ENCODE measurements at places on chromosomes 6 and 20.

- no peak for DNase-seq
Measured at GRCh38 chr6:134948691-134949090, 1.2 kb downstream of the ALDH8A1 start.

DNA sequence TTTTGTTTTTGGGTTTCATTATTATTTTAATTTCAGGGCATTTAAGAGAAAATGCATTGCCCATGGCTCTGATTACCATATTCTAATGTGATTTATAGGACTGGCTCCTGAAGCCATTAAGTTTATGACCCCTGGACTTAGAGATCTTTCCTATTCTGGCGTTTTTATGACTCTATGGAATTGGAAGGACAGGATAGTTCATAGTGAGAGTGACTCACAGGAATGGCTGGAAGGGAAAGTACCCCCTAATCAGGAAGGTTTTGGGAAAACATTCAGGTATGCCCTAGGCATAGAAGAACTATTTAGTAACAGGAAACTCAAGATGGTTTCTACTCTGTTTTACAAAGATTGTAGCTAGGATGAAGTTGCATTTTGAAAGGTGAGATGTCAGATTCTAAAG lies 108.6 kb upstream of the SLC2A12 start:
- DNase-seq: no peak

- DNase-seq: no peak
Measured at GRCh38 chr20:61938839-61939690, 126.6 kb downstream of the TAF4 start.

- no peak for DNase-seq
Measured at GRCh38 chr6:17347012-17347411, 46.4 kb upstream of the CAP2 start.

GRCh38 chr6:130862370-130862769 lies 35.2 kb downstream of the SMLR1 start:
- DNase-seq: no peak

DNA sequence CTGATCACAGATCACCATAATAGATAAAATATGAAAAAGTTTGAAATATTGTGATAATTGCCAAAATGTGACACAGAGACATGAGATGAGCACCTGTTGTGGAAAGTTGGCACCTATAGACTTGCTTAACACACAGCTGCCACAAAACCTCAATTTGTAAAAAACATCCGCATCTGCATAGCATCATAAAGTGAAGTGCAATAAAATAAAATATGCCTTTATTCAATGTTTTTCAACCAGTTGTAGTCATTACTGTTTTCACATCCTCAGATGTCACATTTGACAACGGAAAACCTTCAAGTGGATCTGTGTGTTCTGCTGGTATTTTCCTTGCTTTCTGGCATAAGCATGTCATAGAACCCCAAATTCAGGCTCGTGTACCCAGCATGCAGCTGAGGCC lies 50.2 kb upstream of the IFNGR1 start:
- DNase-seq: no peak

DNA sequence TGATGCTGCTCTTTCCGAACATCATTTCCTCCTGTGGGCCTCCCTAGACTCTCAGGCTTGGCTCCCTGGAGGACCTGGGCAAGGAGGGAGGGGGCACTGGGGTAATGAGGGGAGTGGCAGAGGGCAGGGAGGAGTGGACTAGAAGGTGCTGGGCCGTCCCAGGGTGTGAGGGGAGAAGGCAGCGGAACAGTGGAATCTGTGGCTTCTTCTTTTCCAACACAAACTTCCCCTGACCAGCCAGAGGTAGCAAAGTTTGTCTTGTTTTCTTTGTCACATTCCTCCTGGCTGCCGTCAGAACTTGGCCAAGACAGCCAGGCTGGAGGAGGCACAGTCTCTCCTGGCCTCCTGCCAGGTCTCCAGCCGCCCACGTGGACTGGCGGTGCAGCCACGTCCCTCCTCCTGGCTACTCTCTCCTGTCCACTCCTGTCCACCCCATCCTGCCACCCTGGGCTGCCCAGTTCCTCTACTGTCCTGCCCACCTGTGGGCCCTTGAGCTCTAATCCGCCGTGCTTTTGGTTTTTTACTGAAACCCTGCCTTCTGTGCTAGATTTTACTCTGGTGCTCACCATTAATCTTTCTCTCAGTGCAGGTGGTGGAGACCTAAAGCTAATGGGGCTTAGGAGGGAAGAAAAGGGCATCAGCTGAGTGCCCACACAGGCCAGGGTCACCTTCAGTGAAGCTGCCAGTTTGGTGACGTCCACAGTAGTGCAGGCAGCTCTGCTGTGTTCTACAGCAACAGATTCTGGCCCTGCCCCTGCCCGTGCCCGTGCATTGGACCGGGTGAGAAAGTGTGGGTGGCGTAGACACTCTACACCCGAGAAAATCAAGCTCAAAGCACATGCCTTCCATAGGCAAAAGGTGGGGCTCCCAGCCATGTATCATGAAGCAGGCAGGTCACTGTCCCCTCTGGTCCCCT lies 2.8 kb upstream of the CDSN start:
- peak; percentile 44 for DNase-seq

GRCh38 chr6:159682295-159682694 lies 10.7 kb downstream of the SOD2 start:
- no peak for DNase-seq

- peak; percentile 67 for DNase-seq
Measured at GRCh38 chr20:45911486-45912343, at the start of gene PLTP. Gene PLTP, minus strand, starts transcription at chr20:45912155. Its CDS starts 703 bp downstream, at chr20:45911452.

DNA sequence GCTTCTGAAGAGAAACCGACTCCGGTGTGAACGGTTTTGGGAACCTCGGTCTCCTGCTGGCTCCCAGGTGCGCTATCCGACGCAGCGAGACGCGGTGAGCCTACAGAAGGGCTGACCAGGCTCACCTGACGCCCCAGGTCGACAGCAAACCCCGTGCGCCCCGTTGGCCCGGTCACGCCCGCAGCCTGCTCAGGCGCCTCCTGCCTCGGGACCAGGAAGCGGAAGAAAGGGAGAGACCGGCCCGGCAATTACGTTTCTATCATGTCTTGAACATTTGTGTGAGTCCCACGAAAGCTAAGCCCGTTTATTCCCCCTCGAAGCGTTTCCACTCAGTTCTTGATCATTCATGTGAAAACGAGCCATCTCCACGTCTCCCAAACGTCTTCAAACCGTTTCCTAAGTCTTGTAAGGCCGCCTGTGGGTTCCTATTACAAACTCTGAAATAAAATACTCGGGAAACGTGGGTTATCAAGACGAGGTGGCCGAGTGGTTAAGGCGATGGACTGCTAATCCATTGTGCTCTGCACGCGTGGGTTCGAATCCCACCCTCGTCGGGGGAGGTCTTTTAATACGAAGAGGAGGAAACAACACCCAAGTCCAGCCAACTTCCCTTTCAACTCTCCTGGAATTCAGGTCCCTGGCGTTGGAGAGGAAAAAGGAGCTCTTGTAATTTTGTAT lies 150.5 kb upstream of the PRSS16 start:
- DNase-seq: no peak

- no peak for DNase-seq
Measured at GRCh38 chr6:111757342-111757741, 115.9 kb downstream of the FYN start.

DNA sequence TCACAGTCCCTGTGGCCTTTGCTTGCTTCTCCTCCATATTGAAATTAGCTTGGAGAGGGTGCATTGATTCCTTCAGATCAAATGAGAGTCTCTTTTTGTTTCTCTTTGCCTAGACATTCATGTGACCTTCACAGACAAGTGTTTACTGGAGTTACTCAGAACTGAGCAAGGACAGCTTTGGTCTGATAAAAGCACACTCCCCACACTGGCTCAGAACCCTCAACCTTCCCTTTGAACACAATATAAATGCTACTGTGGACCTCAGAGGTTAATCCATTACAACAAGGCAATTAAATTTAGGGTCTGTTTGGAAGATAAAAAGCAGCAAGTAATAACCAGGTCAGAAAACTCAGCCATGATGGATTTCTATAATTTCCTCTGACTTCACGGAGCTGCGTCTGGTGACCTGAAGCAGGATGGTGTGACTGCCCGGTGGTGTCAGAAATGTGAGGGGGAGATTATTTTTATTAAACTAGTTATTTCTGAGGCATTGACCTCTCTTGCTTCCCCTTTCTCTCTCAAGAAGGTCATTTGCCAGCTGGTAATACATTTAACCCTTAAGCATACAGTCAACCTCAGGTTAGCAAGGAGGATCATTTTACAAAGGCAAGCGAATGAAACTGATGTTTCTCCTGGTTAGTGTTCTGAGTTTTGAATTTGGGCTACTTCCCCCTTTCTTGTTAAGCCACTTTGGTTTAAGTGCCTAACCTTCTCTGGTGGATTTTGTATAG lies 208.2 kb downstream of the CLIC5 start:
- no peak for DNase-seq

DNA sequence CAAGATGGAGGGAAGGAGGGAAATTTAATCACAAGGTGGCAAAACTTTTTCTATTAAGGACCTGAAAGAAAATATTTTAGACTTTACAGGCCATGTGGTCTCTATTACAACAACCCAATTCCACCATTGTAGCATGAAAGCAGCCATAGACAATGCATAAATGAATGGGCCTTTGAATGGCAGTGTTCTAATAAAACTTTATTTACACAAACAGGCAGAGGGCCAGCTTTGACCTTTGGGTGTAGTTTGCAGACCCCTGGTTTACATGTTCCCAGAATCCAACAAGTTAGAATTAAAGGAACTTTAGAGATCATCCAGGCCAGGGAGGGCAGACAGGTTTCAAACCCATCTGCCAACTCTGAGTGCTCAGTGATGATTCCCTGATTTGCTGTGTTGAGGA lies 95.2 kb downstream of the BANF2 start:
- DNase-seq: no peak

DNA sequence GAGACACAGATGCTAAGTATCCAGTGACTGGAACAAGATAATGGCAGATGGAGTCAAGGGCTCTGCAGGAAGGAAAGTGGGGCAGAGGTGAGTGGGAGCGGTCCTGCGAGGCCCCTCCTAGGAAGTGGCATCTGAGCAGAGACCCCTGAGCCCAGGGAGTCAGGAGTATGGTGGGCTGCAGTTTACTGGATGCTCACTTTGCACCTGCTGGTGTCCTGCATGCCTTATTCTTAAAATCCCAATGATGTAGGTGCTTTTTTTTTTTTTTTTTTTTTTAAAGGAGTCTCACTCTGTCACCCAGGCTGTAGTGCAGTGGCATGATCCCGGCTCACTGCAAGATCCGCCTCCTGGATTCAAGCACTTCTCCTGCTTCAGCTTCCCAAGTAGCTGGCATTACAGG lies 5.6 kb downstream of the CEBPB start:
- no peak for DNase-seq

DNA sequence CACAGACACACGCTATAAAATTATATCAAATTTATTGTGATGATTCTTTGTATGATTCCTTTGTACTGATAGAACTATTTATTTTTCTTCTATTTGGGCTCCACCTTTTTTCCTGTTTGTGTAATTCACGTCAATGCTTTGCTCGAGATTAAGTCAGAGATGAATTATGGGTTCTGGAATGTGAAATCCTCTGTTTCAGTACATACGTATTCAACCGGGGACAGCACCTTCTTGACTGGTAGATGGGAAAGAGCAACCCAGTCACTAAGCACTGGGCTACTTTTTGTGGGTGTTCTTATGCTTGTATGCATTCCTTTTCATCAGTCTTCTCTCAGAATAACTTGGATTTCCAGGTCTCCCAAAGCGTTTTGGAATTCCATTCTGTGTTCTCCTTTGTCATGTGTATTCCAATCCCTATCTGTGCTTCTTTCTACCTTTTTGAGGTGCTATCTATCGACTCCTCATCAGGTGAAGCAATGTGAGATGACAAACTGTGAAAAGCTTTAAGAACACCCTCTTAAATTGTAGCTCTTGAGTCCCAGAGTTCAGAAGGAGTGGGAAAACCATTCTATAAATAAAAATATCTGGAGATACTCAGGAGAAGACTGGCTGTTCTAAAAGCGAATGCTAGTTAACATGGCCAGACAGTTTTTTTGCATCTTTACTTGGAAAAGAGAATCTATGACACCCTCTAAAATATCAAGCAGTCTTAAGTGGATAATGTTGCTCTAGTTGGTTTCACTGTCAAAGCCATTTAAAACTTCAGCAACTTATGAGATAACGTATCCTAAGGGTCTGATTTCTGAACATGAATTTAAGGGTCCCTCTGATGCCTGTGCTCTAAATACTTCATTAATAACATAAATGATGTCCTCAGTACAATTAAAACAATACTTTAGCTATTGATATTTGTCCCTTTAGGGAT lies 197.7 kb upstream of the PREP start:
- DNase-seq: no peak

- peak; percentile 49 for DNase-seq
Measured at GRCh38 chr6:122722746-122723145, 56.8 kb upstream of the FABP7 start.

- DNase-seq: peak; percentile 32
Measured at GRCh38 chr20:43863821-43864544, 50.7 kb upstream of the TOX2 start.

- no peak for DNase-seq
Measured at GRCh38 chr6:8234321-8234720, 132.0 kb upstream of the EEF1E1 start.

DNA sequence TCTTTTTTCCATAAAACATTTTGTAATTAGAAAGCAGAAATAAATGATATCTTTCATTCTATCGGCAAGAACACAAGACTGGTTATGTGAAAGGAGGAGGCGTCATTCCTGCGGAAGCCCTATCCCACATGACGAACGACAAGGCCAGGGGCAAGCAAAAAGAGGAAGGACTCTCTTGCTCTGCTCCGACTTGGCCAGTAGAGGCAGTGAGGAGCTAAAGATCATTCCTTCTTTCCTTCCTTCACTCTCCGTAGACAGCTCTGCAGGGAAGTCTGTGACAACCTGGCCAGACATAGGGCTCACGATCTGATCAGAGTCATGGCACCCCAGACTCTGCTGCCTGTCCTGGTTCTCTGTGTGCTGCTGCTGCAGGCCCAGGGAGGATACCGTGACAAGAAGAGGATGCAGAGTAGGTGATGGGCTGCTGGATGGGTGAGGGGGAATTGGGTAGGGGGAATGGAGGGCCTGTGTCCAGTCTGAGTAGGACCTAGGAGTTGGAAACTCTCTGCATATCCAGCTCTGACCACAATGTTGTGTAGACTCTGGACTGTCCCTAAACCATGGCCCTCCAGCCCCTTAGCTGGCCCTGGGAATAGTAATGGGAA lies at the start of gene WFDC10A:
Gene WFDC10A, plus strand, starts transcription at position 244 of the 605 bp plus-strand sequence. Its CDS starts 75 bp downstream, at position 319.
- DNase-seq: peak; percentile 33

DNA sequence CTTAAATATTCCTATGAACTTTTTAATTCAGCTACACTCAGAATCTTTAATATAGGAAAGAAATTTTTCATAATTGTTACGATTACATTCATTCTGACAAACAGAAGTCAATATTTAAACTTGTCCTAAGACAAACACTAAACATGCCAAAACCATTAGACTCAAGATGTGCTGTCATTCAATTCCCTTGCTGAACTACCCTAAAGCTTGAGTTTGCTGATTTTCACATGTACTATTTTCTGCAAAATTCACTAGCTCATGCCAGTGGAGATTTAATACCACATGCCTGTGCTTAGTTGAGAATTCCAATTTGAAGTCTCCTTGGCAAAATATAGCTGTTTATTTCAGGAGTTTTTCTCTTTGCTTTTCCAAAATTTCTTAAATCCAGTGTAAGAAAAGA lies 448.0 kb downstream of the COL12A1 start:
- DNase-seq: no peak

- peak; percentile 22 for DNase-seq
Measured at GRCh38 chr6:72580281-72580940, 41.5 kb upstream of the KCNQ5 start.

All from cerebellar cortex (tissue), 1 donor.